ENCODE measurements at places on chromosomes 5 and 9.

- no peak for DNase-seq
These were observed 803 bp upstream of the CCNO start for GRCh38 chr5:55234121-55234700.

GRCh38 chr5:102309586-102309985, 13.5 kb upstream of the SLCO4C1 start:
- no peak for DNase-seq

DNA sequence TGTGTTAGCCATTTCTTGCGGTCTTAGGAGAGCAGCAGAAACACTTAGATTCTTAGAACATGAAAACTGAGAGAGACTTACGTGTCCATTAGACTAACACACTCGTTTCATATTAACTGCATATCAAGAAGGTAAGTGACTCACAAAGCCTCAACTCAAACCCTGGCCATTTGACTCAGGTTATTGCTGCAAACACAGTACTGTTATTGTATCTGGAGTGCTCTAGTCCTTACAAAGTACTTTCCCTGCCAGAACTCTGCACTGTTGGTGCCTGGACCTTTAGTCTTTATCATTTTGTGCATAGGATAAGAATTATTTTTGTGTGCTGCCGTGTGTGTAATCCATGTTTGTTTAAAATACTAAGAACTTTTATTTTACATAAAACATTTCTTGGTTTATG, 155.7 kb downstream of the FBXL7 start:
- DNase-seq = no peak

- DNase-seq = no peak
These were observed 48.2 kb downstream of the ANXA1 start for GRCh38 chr9:73199886-73200285.

Data from CD4-positive, alpha-beta T cell (primary cell).